ENCODE measurements at places on chromosomes 2 and 18.

DNA sequence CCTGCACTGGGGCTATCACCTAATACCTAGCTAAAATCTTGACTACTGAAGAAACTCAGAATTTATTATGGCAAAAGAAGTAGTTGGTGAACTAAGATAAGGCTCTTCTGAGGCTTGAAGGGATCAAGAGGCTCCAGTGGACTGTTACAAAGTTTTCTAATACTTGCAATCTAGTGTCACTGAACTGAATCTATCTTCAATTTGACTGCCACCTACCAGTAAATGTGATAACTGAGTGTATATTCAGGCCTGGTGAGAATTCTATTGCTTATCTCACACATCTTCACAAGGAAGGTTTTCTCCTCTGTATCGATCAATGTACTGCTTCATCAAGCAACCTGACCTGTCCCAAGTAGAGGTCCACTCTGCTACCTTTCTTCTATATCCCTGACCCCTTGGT, 40.8 kb downstream of the DARS1 start:
- no peak for ATAC-seq

- peak; percentile 78 for ATAC-seq
Observed at GRCh38 chr2:130873700-130874346, 37.1 kb downstream of the ARHGEF4 start.

- no peak for ATAC-seq
Observed at GRCh38 chr2:587087-587960, 89.9 kb downstream of the TMEM18 start.

DNA sequence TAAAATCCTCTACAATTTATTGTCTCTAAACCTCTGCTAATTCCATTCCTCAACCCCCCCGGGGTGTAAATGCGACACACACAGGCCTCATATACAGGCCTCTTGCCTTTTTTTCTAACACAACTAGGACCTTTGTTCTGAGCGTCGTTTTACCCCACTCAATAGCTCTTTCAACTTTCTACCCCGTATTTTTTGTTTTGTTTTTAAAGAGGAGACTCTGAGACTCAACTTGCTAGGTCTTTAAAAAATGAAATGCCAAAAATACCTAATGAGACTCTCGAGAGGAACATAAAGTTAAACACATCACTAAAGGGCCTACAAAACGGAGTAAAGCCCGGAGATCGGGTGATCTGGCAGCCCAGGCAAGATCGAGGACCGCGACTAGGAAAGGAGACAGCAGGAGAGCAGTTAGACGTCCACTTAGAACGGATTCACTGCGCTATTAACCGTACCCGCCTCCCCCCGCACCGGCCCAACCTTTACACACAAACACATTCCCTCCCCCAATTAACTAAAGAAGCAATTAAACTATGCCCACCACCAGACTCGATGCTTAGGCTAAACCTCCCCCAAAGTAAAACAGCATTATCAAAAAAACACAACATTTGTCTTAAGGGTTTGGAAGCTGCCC, 1.7 kb downstream of the TRIP12 start:
- no peak for ATAC-seq

DNA sequence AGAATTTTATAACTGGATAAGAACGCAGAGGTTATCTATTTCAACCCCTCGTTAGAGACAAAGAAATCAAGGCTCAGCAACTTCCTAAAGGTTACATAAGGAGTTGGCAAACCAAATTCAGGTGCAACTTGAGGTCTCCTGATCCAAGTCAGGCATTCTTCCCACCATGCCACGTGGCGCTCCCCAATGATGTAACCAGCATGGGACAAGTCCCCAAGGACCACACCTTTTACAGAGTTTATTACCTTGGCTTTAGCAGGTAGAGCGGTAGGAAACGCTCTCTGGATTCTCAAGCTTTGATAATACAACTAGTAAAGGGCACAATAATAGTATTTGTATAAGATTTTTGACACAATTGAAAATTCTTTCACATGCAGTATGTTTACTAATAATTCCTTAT, 26.7 kb upstream of the MBOAT2 start:
- no peak for ATAC-seq

DNA sequence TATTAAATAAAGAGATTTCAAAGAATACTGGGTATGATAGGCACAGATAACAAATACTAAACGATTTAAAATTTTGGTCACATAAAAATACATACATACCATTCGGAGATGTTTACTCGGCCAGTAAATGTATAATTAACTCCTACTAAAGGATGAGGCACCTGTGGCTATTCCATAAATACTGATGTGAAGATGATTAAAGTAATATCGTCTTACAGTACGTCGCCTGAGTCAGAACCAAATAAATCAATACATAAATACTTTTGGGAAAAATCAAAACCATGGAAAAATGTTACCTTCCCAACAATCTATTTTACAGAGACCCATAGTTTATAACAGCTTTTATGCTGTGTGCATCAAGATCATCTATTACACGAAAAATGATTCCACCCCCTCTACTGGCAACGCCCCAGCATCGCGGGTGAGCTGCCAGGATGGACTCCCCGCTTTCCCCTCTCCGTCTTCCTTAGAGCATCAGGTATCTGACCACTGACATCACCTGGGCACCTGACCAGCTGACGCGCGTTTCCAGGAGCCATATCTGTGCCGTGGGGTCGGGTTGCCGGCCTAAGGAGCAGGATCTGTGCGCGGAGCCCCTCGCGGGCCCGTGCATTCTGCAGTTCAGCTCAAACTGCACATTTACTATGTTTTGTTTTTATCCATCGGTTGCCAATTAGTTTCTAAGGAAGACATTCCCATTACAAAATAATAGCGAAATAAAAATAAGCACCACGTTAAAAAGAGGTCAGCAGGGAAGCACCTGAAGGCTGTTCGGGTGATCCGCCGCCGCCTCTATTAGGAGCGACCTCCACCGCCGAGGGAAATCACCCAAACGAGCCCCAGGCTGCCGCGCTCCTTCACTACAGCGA, 901 bp downstream of the ICA1L start:
- peak; percentile 87 for ATAC-seq

DNA sequence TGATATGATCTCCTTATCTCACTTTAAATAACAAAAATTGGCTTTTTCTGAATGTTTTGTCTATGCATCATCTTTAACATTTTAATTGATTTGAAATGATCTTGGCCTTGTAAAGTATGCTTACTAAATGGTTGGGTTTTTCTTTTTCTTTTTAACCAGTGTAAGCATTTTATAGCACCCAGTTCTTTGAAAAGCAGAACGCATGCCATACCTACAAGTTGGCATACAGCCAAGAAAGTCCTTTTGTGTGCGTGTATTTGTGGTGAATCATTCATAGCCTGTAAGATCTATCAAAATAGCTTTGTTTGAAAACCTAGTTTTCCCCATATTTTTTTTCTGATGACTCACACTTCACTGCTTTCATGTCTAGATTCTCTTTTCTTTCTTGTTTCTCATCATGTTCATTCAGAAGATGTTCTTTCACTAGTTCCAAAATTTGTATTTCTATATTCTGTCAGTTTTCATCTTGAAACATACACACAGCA, 4.1 kb upstream of the VRK2 start:
- no peak for ATAC-seq

- ATAC-seq: no peak
Observed at GRCh38 chr18:46352520-46353250, 248.5 kb downstream of the HAUS1 start.

GRCh38 chr18:27121108-27121507, 64.0 kb downstream of the CHST9 start:
- ATAC-seq: no peak

DNA sequence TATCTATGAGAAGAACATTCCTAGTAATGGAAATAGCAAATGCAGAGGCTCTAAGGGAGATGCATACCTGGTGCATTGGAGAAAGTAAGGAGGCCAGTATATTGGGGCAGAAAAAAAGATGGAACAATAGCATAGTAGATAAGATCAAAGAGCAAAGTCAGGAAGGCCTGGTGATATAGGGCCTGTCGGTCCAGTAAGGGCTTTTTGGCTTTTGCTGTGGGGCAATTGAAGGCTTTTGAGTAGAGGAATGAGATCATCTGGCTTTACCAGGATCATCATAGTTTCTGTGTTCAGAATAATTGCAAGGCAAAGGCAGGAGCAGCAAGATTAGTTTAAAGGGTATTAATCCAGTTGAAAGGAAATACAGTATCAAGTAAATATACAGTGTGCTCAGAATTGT, 111.8 kb downstream of the EHBP1 start:
- no peak for ATAC-seq

DNA sequence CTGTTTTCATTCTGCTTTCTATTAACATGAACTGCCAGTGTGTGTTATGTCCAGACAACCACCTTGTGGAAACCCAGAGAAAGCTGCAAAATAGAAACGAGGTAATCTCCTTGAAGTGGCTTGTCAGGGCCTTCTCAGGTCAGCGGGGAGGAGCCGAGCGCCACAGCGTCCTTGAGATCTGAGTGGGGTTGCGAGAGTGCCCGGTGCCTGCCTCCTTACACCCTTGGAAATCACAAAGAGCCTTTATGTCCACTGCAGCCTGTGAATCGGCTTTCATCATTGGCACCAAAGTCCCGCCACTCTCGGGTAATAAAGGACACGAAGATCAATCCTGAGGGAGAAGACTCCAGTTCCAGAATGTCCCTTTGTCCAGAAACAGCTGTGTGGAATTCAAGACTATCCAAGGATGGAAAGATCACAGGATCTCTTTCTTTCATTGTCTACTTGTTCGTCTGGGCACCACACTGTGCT, 135.2 kb downstream of the HRH4 start:
- no peak for ATAC-seq

DNA sequence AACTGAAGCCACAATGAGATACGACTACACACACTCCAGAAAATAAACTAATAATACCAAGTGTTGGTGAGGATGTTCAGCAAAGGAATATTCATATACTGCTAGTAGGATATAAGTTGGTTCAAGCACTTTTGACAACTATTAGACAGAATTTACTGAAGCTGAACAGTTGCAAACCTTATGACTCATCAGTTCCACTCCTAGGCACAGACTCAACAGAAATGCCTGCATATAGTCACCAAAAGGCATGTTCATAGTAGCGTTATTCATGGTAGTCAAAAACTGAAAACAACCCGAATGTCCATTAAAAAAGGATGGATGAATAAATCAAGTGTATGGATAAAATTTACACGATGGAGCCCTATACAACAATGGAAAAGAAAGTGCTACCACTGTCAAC, 232.0 kb downstream of the ANAPC1 start:
- ATAC-seq: peak; percentile 85

GRCh38 chr2:142033393-142033792, 97.4 kb downstream of the LRP1B start:
- ATAC-seq: no peak

GRCh38 chr18:24378598-24378997, 19.0 kb downstream of the OSBPL1A start:
- no peak for ATAC-seq

- no peak for ATAC-seq
Observed at GRCh38 chr2:1486670-1487069, 73.4 kb downstream of the TPO start.

DNA sequence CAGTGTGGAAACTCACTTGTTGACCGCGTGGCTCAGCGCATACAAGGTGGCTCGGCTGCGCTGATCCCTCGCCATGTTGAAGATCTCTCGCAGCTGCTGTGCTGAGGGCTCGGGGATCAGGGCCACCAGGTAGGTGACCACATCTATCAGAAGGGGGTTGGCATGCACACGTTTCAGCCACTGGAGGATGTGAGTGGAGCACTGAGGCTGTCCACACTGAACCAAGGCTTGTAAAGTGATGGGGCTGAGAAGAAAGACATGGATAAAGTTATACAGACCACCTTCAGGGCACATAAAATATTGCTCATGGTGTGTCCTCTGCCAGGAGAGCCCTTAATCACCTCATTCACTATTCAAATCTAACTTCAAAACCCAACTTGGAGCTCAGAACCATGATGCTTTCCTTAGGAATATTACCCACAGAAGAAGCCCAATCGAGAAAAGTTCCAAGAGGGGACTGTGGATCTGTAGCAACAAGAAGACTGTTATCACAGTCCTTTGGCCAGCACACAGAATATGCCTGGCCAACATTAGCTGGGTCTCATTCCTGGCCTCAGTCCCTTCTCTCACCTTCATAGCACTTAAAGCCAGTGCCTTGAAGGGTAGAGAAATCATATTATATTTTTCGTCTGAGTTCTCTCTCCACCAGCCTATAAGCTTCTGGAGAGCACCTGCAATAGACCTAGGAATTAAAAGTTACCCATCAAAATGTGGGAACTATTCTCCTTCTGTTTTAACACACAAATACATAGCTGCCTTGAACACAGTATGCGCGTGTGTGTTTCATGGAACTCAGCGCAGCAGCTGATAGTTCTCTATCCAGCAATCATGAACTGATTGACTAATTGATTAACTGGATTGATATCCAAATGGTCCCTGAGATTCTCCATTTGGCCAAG, 11.3 kb downstream of the APOB start:
- ATAC-seq: no peak

Data from stimulated activated memory B cell treated with anti-CD40 and anti-IgM and Interleukin-4, amounts not matched to agents 10 μg/mL and 1 μg/mL and 100 μg/mL, for 72 hours (primary cell).